ENCODE measurements at places on chromosomes 6 and 20.

GRCh38 chr6:168153553-168153952 lies 74.5 kb upstream of the FRMD1 start:
- DNase-seq: no peak

GRCh38 chr6:53608396-53608795 lies 57.2 kb downstream of the KLHL31 start:
- DNase-seq: no peak

- DNase-seq: no peak
Observed at GRCh38 chr20:44609006-44609515, 26.7 kb downstream of the PKIG start.

GRCh38 chr20:48638546-48638945 lies 189.3 kb downstream of the PREX1 start:
- DNase-seq: no peak

- no peak for DNase-seq
Observed at GRCh38 chr20:37396416-37397075, 50.6 kb downstream of the SRC start.

- DNase-seq: no peak
Observed at GRCh38 chr6:47197682-47198640, 111.7 kb downstream of the TNFRSF21 start.

DNA sequence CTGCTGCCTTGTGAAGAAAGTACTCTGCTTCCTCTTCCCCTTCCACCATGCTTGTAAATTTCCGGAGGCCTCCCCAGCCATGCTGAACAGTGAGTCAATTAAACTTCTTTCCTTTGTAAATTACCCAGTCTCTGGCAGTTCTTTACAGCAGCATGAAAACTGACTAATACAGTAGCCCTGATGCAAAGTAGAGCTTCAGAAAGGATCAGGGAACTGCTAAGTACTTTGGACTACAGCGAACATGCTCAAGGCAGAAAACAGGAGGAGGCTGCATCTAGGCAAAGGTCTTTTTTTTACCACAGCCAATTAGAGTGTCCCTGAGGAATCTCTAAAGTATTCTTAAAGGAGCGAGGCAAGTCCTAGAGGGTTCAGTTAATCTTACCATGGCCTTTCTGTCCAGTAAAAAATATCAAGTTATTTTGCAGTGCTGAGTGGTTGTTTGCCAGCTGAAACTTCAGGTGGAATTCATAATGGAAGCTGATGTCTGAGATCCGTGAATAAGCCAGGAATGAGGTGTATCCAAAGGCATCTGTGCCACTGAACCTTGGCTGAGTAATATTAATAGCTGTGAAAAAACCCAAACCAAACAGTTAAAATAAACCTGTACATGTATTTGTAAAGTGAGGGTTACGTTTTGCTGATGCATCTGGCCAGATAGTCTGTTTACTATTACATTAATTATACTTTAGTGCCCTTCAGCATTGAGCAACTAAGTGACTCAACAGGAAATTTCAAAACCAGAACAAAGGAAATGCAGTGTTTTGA lies 170.4 kb downstream of the PHF3 start:
- DNase-seq: no peak

- DNase-seq: no peak
Observed at GRCh38 chr20:57133926-57134650, 132.4 kb downstream of the BMP7 start.

DNA sequence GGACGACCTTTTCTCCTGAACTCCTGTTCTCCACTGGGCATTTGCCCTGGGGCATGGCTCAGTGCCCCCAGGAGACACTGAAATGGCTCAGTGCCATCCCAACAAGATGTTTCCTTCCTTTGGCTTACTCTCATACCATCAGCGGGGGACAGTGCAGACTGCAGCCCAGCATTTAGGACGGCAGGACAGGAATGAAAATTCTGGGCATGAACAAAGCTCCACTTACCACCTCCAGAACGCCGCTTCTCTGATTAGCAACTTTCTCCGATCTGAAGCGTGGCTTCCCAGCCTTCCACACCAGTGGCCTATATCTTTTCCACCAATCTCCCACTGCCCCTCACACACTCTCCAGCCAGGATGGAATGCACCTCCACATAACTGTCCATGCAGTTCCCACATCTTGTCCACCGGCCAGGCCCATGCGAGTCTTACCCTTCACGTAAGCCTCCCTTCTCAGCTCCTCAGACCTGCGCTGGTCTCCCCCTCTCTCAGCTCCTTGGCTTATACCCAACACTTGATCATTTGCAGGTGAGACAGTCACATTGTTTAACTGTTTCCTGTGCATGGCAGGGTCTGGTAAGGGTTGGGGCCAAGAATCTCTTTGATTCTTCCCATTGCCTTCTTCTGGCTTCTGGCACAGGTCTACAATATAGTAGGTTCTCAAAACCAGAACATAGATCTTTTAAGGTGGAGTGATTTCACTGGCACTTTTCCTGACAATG lies 114.5 kb downstream of the FYN start:
- DNase-seq: no peak

All from stimulated activated CD8-positive, alpha-beta memory T cell treated with anti-CD3 and anti-CD28 coated beads, Interleukin-4, amount 100 ng/mL, for 4 hours (primary cell).